ENCODE measurements at places on chromosomes 7 and 10.
A peak's percentile ranks its signal among the peaks of the same experiment; 100 is the strongest.

- peak; percentile 82 for DNase-seq
- peak overlapping the region; percentile 92 for H3K4me3 ChIP-seq
- no peaks in the 10 kb centered on the region for H3K27me3 ChIP-seq
- peaks cover 44% of the 10 kb centered on the region for H3K4me1 ChIP-seq
Observed at GRCh38 chr10:11165591-11166543, 148.2 kb downstream of the CELF2 start.

DNA sequence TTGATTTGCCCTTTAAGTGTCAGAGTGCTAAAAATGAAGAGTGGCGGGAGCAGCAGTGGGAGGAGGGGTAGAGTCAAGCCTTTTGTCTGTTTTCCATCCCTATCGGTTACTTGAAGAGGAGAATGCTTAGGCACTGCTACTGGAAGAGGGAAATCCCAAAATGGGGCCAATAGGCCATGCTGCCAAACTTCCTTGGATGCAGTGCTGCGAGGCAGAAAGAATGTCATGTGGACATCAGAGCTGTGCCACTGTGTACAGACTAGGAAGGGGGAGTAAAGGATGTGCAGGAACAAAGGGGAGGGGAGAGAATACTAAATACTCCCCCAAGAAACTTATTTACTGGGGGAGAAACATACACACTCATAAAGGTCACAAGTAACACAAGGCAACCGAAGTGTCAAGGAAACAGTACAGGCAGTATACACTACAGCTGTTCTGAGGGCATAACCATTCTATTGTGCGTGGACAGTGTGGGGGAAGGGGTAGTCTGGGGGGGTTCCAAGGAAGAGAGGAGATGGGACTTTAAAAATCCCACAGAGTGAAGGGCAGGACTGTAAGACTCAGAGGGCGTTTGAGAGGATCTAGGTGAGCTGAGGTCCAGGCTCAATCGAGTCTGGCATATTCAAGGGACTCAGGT, 228.7 kb upstream of the PLXNA4 start:
- H3K4me3 ChIP-seq: no peak overlapping the region
- peaks cover 6% of the 10 kb centered on the region for H3K4me1 ChIP-seq
- no peaks in the 10 kb centered on the region for H3K36me3 ChIP-seq
- no peak overlapping the region for H3K27ac ChIP-seq
- no peaks in the 10 kb centered on the region for H3K27me3 ChIP-seq

DNA sequence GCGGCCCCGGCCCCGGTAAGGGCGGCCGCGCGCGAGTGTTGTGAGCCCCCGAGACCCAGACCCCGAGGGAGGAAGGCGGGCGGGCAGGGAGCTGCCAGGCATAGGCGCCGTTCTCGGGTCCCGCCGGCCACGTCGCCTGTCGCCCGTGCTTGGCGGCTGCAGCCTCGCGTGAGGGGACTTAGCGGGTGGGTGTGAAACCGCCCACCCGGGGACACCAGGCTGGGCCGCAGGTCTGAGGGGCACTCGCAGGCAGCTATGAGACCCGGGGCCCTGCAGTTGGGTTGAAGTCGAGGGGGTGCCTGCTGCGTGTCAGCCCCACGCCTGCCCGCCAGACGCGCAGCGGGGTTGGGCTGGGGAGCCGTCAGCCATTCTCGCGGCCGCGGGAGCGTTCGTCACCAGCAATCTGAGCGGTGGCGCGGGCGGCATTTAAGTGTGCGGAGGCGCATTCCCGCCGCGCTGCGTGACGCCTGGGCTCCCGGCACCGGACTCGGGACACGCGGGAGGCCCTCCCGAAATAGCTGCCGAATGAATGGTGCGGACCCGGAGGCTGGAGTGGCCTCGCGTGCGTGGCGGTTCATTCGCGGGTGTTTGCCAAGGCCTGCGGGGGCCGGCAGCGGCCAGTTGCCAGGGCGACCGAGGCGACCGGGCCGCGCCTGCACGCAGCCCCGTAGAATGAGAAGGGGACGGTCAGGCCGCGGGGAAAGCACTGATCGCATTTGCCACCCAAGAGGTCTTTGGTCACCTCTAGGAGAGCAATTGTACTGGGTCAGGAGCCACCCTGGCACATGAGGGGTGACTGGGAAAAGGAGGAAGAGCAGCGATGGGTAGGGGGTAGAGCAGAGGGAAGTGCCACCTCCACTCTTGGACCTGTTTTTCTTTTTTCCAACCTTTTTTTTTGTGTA, 750 bp downstream of the ZNF398 start:
- H3K36me3 ChIP-seq: no peaks in the 10 kb centered on the region
- peak; percentile 59 for DNase-seq
- H3K4me3 ChIP-seq: peak overlapping the region; percentile 98
- no peaks in the 10 kb centered on the region for H3K27me3 ChIP-seq

- H3K4me1 ChIP-seq: no peaks in the 10 kb centered on the region
- no peak overlapping the region for H3K27ac ChIP-seq
- no peaks in the 10 kb centered on the region for H3K36me3 ChIP-seq
- no peak for DNase-seq
- H3K4me3 ChIP-seq: no peak overlapping the region
Observed at GRCh38 chr7:127911968-127912511, 119.2 kb downstream of the LRRC4 start.

GRCh38 chr10:131195558-131196159, 115.9 kb downstream of the TCERG1L start:
- no peaks in the 10 kb centered on the region for H3K27me3 ChIP-seq
- H3K36me3 ChIP-seq: no peaks in the 10 kb centered on the region
- no peaks in the 10 kb centered on the region for H3K4me1 ChIP-seq

- H3K27ac ChIP-seq: peak within 1 kb of the TSS; percentile 58
- H3K4me1 ChIP-seq: peaks cover 14% of the 10 kb centered on the region
- H3K27me3 ChIP-seq: no peaks in the 10 kb centered on the region
- no peaks in the 10 kb centered on the region for H3K36me3 ChIP-seq
- peak within 1 kb of the TSS; percentile 73 for H3K4me3 ChIP-seq
Observed at GRCh38 chr7:1458683-1459511, at the start of gene MICALL2. TSS of gene MICALL2 (minus strand) at chr7:1459470. CDS start at chr7:1459326, 144 bp downstream.

DNA sequence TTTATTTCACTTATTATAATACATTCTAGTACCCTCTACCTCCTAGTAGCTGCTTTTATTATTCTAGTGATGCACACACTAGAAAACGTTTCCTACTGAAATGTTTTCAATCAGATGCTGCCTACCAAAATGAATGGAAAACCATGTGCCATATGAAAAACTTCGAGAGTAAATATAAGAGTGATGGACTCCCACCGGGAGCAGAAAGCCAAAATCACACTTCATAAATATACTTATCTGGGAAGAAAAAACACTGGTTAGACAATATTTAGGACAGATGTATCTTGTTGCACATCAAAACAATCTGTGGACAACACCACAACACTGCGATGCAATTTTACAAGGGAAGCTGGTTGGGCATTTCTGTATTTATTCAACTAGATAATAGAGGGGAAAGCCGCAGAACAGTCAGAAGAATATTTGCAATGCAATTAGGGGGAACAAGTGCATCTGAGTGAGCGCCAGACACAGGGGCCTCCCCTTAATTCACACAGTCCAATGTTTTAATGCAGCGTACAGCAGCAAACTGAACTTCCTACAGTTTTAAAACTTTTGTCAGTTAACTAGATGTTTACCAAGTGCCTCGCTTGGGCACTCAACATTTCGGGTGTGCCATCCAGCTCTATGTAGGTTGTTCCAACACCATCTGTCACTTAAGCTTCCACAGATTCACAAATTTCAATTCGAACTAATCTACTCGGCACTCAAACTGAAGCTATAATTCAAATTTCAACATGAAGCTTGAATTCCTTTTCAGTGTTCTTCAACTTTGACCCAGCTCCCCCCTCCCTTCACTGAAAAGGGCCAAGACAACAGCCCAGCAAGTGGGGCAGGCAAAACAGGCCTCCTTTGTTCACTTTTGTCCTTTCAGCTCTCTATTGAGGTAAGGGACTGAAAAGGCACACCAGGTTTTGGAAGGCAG, 7.4 kb downstream of the NRCAM start:
- no peaks in the 10 kb centered on the region for H3K4me1 ChIP-seq
- H3K4me3 ChIP-seq: no peak overlapping the region
- DNase-seq: no peak
- no peaks in the 10 kb centered on the region for H3K27me3 ChIP-seq

DNA sequence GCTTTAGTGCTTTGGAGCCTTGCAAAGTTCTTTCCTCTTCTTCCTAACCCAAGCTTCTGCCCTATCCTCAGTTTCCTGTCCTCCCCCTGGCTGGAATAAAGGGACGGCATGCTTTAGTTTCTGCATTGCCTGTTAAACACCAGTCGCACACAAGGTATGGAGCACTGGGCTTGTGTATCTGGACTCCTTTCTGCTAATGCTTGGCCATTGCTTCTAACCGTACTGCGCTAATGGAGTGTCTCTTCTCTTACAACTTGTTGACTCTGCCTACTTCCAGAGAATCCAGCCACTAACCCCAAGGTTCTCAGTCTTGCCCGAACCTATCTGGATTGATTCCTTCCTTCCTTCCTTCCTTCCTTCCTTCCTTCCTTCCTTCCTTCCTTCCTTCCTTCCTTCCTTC, 120.6 kb downstream of the REEP3 start:
- no peak overlapping the region for H3K27ac ChIP-seq
- DNase-seq: no peak
- no peak overlapping the region for H3K4me3 ChIP-seq
- no peaks in the 10 kb centered on the region for H3K36me3 ChIP-seq
- no peaks in the 10 kb centered on the region for H3K27me3 ChIP-seq

- H3K36me3 ChIP-seq: no peaks in the 10 kb centered on the region
- H3K4me1 ChIP-seq: no peaks in the 10 kb centered on the region
- H3K4me3 ChIP-seq: no peak overlapping the region
- no peaks in the 10 kb centered on the region for H3K27me3 ChIP-seq
- H3K27ac ChIP-seq: no peak overlapping the region
- DNase-seq: no peak
Observed at GRCh38 chr10:72802332-72802731, 91.2 kb upstream of the OIT3 start.

GRCh38 chr7:55271069-55271626, 94.0 kb upstream of the LANCL2 start:
- H3K4me3 ChIP-seq: no peak overlapping the region
- no peak overlapping the region for H3K27ac ChIP-seq
- no peaks in the 10 kb centered on the region for H3K27me3 ChIP-seq
- H3K4me1 ChIP-seq: no peaks in the 10 kb centered on the region
- DNase-seq: no peak

DNA sequence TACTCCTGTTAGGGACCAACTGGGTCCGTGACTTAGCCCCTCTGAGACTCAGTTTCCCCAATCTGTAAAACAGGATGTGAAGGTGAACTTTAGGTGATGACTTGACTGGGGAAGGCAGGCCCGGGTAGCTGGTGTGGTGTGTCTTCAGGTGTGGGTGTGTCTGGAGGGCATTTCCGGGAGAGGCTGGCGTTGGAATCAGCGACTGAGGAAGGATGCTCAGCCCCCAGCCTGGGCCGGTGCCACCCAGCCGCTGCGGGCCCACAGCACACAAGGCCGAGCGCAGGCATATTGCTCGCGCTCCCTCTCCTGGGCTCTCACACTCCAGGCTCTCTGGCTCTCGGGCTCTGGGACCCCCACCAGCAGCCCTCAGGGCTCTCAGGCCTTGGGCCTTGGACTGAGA, 31.7 kb upstream of the CNPY1 start:
- no peaks in the 10 kb centered on the region for H3K27me3 ChIP-seq
- no peak overlapping the region for H3K4me3 ChIP-seq
- H3K36me3 ChIP-seq: no peaks in the 10 kb centered on the region
- H3K4me1 ChIP-seq: no peaks in the 10 kb centered on the region

DNA sequence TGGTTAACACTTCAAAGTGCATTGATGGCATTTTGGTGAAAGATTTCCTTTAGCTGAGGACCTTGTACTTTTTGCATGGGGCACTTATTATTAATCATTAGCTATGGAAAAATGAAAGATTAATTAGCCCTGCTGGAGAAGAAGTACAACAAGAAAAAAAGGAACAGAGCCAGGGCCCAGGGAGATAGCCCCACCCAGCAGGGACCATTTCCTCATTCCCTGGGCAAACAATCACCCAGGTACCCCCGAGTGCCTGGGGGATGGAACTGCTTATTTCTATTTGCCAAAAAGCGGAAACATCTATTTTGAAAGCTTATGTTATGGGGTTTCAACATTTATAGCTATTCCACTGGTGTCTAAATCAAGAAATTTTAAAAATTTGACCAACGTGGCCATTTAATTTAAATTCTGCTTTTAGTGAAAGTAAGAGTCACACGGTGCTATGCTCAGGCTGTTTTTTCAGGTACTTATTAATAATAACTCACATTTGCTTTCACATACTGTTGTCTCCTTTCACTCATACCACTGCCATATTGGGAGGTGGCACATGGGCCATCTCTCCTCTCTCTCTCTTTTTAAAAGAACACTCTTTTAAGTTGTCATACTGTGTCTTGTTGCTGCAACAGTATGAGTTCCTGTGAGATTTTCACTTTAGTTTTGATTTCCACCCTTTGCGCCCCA, 143.6 kb upstream of the KIF5B start:
- H3K4me3 ChIP-seq: no peak overlapping the region
- no peak overlapping the region for H3K27ac ChIP-seq
- H3K27me3 ChIP-seq: no peaks in the 10 kb centered on the region
- no peak for DNase-seq

GRCh38 chr7:39855325-39855674, 94.8 kb upstream of the CDK13 start:
- no peaks in the 10 kb centered on the region for H3K36me3 ChIP-seq
- H3K4me3 ChIP-seq: no peak overlapping the region
- DNase-seq: no peak

GRCh38 chr7:29177963-29178600, 16.5 kb upstream of the CHN2 start:
- no peak overlapping the region for H3K4me3 ChIP-seq
- no peaks in the 10 kb centered on the region for H3K27me3 ChIP-seq
- H3K27ac ChIP-seq: no peak overlapping the region
- H3K36me3 ChIP-seq: no peaks in the 10 kb centered on the region
- no peak for DNase-seq

DNA sequence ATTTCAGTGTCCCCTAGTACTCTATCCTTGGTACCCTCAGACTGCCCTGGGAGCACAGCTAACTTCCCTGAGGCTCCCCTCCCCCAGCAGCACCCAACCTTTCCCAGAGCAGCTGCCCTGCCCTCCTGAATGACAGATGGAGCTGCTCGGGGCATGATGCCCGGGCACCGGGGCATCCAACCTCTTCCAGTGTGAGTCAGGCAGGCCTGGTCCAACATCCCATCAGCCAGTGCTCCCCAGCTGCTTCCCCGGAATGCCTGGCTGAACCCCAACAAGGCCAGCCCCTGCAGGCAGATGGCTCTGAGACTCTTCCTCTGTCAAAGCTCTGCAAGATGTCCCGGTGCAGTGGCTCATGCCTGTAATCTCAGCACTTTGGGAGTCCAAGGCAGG, 11.9 kb upstream of the TSPAN15 start:
- H3K27ac ChIP-seq: no peak overlapping the region
- no peaks in the 10 kb centered on the region for H3K36me3 ChIP-seq
- no peaks in the 10 kb centered on the region for H3K4me1 ChIP-seq
- H3K4me3 ChIP-seq: no peak overlapping the region
- no peaks in the 10 kb centered on the region for H3K27me3 ChIP-seq

DNA sequence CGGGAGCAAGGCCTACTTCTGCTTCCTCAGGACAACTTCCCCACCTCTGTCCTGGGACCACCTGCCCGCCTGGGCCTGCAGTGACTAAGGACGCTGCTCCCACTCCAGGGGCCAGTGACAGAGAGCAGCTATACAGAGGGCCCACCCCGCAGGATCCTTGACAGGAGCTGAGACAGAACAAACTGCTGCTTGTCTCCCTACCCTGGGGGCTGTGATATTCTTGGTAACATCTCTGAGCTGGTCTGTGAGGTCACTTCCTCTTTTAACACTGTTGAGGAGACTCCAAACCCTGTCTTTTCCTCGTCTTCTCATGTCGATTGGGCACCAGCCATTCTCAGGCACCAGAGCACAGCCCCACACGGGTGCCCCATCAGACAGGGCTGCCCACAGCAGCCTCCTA, 6.9 kb upstream of the MRPS24 start:
- H3K4me1 ChIP-seq: no peaks in the 10 kb centered on the region
- no peak for DNase-seq
- H3K27ac ChIP-seq: no peak overlapping the region
- no peak overlapping the region for H3K4me3 ChIP-seq
- no peaks in the 10 kb centered on the region for H3K27me3 ChIP-seq

Data from naive thymus-derived CD4-positive, alpha-beta T cell (primary cell).